Esophagus muscularis mucosa (tissue), 4 donors: ENCODE measurements at places on chromosomes 2 and 18.
A peak's percentile ranks its signal among the peaks of the same experiment; 100 is the strongest.

DNA sequence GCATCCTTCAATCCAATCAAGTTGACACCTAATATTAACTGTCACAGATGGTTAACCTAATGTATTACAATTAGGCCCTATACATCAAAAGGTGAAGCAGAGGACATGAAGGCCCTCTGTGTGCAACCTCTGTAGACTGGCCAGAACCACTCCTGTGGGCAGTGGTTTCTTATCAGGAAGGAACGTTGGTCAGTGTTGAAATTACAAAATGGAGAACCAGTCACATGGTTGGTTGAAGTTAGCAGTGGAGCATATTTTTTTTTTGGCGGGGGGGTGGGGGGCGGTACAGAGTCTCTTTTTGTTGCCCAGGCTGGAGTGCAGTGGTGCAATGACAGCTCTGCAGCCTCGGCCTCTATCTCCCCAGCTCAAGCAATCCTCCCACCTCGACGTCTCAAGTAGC is 19.8 kb downstream of the RNU2-63P start:
- peak; percentile 47 for DNase-seq
- H3K4me1 ChIP-seq = no peaks in the 10 kb centered on the region
- no peak overlapping the region for H3K27ac ChIP-seq

- no peak overlapping the region for H3K27ac ChIP-seq
- no peaks in the 10 kb centered on the region for H3K4me1 ChIP-seq
- peak; percentile 55 for DNase-seq
Observed at GRCh38 chr2:240277073-240277806, 136.8 kb upstream of the OTOS start.

GRCh38 chr2:145910416-145910815 is 1390.5 kb upstream of the ZEB2 start:
- no peak overlapping the region for H3K4me3 ChIP-seq
- no peaks in the 10 kb centered on the region for H3K4me1 ChIP-seq
- no peaks in the 10 kb centered on the region for H3K36me3 ChIP-seq

- no peaks in the 10 kb centered on the region for H3K36me3 ChIP-seq
- no peak overlapping the region for H3K4me3 ChIP-seq
- H3K4me1 ChIP-seq = no peaks in the 10 kb centered on the region
- H3K27me3 ChIP-seq = no peaks in the 10 kb centered on the region
Observed at GRCh38 chr2:105057005-105057404, 19.1 kb downstream of the MRPS9 start.

DNA sequence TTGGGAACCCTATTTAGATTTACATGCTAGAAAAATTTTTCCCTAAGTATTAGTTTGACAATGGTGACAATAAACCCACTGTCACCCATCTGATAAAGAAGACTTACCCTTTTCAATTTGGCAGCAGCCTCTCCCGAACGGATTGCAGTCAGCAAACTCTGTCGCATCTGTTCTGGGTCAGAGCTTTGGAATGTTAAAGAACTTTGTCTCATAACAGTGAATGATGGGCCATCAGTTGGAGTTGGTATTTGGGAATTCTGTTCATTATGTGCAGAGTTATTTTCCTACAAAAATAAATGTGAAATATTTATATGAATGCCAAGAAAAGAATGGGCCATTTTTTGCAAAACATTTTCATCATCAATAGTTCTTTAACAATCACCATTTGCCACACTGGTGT is 70.8 kb upstream of the GRB14 start:
- H3K4me1 ChIP-seq = peaks cover 63% of the 10 kb centered on the region
- H3K4me3 ChIP-seq = no peak overlapping the region
- H3K36me3 ChIP-seq = peaks cover 12% of the 10 kb centered on the region
- no peak overlapping the region for H3K27ac ChIP-seq

GRCh38 chr2:150357770-150358467 is 129.5 kb downstream of the RND3 start:
- no peaks in the 10 kb centered on the region for H3K36me3 ChIP-seq
- H3K4me3 ChIP-seq = no peak overlapping the region
- H3K27me3 ChIP-seq = no peaks in the 10 kb centered on the region
- H3K4me1 ChIP-seq = no peaks in the 10 kb centered on the region
- DNase-seq = no peak
- no peak overlapping the region for H3K27ac ChIP-seq

DNA sequence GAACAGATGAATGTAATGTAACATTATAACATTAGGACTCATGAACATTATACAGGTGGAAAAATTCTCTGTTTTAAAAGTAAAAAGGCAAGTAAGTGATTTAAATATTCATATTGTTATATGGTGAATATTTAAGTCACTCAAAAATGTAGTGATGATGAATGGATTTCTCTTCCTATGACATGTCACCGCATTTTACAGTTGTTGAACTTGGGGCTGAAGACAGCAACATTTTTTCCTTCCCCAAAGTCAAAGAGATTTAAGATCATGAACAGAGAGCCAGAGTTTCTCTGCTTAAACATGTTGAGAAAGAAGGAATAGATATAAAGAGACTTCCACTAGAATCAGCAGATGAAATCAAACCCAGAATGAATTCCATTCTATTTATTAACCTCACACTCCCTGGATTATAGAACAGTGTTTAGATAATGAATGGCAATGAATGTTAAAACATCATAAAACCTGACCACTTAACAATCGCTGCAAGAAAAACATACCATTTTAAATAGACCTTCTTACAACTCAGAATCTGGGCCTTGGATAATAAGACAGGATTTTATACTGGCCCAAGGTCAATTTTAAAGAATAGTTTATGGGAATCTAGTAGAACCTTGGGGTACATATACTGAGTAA is 163.6 kb upstream of the SIX2 start:
- H3K4me1 ChIP-seq = peaks cover 21% of the 10 kb centered on the region
- no peaks in the 10 kb centered on the region for H3K27me3 ChIP-seq
- no peak overlapping the region for H3K27ac ChIP-seq
- no peaks in the 10 kb centered on the region for H3K36me3 ChIP-seq
- DNase-seq = no peak

DNA sequence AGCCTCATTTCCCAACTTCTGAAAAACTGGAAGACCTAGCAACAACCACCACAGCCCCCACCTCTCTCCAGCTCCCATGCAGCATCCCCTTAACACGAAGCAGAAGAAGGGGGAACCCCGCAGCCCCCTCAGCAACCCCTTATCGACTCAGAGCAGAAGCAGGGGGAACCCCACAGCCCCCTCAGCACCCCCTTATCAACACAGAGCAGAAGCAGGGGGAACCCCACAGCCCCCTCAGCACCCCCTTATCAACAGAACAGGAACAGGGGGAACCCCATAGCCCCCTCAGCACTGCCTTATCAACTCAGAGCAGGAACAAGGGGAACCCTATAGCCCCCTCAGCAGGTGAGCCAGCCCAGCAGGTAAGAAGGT is 6.7 kb downstream of the SLC66A2 start:
- H3K27me3 ChIP-seq = no peaks in the 10 kb centered on the region
- DNase-seq = no peak
- H3K36me3 ChIP-seq = peaks cover 51% of the 10 kb centered on the region
- H3K27ac ChIP-seq = no peak overlapping the region
- peaks cover 52% of the 10 kb centered on the region for H3K4me1 ChIP-seq
- H3K4me3 ChIP-seq = no peak overlapping the region
